Progenitor cell of endocrine pancreas (in vitro differentiated cells): ENCODE measurements at places on chromosomes 1 and 21. TPM values are rescaled to one million over a fixed set of nuclear protein-coding genes. Genes with fewer than 3 reads are reported as not detected.

The ASCL5 gene
- total RNA-seq, result 0.26 and 0.36 TPM in 2 replicates

DNA sequence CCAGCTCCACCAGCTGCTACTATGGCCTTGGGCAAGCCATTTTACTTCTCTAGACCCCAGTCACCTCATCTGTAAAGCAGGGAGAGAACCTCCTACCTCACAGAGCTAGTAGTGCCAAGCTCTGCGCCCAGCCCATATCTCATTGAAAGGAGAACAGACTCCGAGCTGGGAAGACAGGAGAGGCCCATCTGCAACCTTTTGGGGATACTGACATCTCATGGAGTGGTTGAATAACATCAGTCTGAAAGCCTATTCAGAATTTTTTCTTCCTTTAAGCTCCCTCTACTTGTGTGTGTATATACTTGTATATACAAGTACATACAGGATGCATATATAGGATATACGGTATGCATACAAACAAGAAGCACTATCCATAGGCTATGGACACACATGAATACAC, 279.5 kb upstream of the POU3F1 start:
- no peak overlapping the region for H3K4me3 ChIP-seq
- H3K27me3 ChIP-seq, result peaks cover 28% of the 10 kb centered on the region
- DNase-seq, result no peak
- peaks cover 7% of the 10 kb centered on the region for H3K4me1 ChIP-seq
- H3K27ac ChIP-seq, result no peak overlapping the region
- H3K36me3 ChIP-seq, result no peaks in the 10 kb centered on the region

GRCh38 chr1:65079941-65080340, 68.1 kb upstream of the AK4 start:
- no peak overlapping the region for H3K4me3 ChIP-seq
- H3K27ac ChIP-seq, result no peak overlapping the region
- H3K36me3 ChIP-seq, result no peaks in the 10 kb centered on the region
- no peaks in the 10 kb centered on the region for H3K27me3 ChIP-seq
- DNase-seq, result no peak
- H3K4me1 ChIP-seq, result no peaks in the 10 kb centered on the region

GRCh38 chr1:61620536-61620935, 104.4 kb downstream of the TM2D1 start:
- H3K27ac ChIP-seq, result no peak overlapping the region
- no peaks in the 10 kb centered on the region for H3K4me1 ChIP-seq
- DNase-seq, result no peak

GRCh38 chr1:152052606-152053005, 15.8 kb upstream of the S100A11 start:
- H3K36me3 ChIP-seq, result no peaks in the 10 kb centered on the region
- H3K4me3 ChIP-seq, result no peak overlapping the region

GRCh38 chr1:38872401-38873026, 634 bp downstream of the MYCBP start:
- H3K4me3 ChIP-seq, result peak overlapping the region; percentile 92
- H3K36me3 ChIP-seq, result no peaks in the 10 kb centered on the region
- H3K27me3 ChIP-seq, result no peaks in the 10 kb centered on the region

DNA sequence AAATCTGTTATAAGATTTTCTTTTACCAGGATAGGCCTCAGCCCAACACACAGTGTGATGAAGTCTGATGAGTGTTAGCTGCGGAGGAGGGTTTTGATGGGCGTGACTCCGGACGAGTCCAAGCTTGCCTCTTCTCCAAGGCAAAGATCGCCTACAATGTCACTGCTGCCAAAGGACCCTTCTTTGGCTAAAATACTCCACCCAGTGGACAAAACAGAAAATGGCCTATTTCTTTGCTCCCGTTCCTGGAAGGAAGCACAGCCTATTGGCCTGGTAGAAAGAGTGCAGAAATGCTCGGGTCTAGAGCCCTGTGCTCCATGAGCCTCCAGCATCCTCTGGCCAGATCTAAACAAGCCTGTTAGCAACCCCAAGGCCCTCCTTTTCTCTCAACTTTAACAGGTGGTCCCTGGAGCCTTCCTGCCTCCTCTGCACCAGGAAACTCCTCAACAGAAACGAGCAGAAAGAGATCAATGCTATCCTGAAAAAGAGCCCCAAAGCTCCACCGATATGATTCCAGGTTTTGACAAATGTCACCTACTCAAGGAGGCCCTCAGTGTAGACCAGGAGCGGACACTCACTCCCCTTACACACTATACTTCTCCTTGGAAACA, 3.4 kb upstream of the CASQ2 start:
- no peaks in the 10 kb centered on the region for H3K36me3 ChIP-seq
- H3K27me3 ChIP-seq, result peaks cover 13% of the 10 kb centered on the region
- DNase-seq, result peak; percentile 43

DNA sequence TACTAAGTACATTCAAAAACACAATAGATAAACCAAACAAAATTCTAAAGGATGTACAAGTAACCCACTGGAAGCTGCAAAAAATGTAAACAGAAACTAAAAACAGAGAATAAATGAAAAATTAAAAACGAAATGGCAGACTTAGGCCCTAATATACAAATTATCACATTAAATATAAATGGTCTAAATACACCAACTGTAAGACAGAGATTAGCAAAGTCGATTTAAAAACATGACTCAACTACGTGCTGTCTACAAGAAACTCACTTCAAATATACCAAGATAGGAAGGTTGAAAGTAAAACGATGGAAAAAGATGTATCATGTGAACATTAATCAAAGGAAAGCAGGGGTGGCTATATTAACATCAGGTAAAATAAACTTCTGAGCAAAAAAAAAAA, 23.1 kb downstream of the SLC19A1 start:
- no peak overlapping the region for H3K27ac ChIP-seq
- no peaks in the 10 kb centered on the region for H3K27me3 ChIP-seq
- DNase-seq, result no peak
- H3K36me3 ChIP-seq, result peaks cover 56% of the 10 kb centered on the region
- no peaks in the 10 kb centered on the region for H3K4me1 ChIP-seq
- no peak overlapping the region for H3K4me3 ChIP-seq

The SLC45A1 gene
- 0.60 and 0.86 TPM in 2 replicates for total RNA-seq

GRCh38 chr1:29789221-29789909, 553.0 kb downstream of the PTPRU start:
- H3K27me3 ChIP-seq, result peaks cover 5% of the 10 kb centered on the region
- no peaks in the 10 kb centered on the region for H3K4me1 ChIP-seq
- H3K36me3 ChIP-seq, result no peaks in the 10 kb centered on the region
- H3K27ac ChIP-seq, result no peak overlapping the region
- DNase-seq, result no peak
- no peak overlapping the region for H3K4me3 ChIP-seq

The GPBP1L1 gene
- 137 and 153 TPM in 2 replicates for total RNA-seq

GRCh38 chr1:197541411-197541810, 233.9 kb downstream of the DENND1B start:
- no peak for DNase-seq
- H3K27ac ChIP-seq, result no peak overlapping the region
- H3K4me1 ChIP-seq, result no peaks in the 10 kb centered on the region
- no peaks in the 10 kb centered on the region for H3K27me3 ChIP-seq
- peaks cover 4% of the 10 kb centered on the region for H3K36me3 ChIP-seq

GRCh38 chr21:45265721-45266517, 21.8 kb downstream of the POFUT2 start:
- DNase-seq, result peak; percentile 4
- H3K27me3 ChIP-seq, result no peaks in the 10 kb centered on the region
- no peak overlapping the region for H3K4me3 ChIP-seq
- H3K4me1 ChIP-seq, result no peaks in the 10 kb centered on the region

The OR6K3 gene
- not detected in 2 replicates for total RNA-seq

- peaks cover 53% of the 10 kb centered on the region for H3K4me1 ChIP-seq
- no peaks in the 10 kb centered on the region for H3K27me3 ChIP-seq
- peak overlapping the region; percentile 95 for H3K27ac ChIP-seq
- no peak overlapping the region for H3K4me3 ChIP-seq
- no peak for DNase-seq
Measured at GRCh38 chr1:158002022-158002630, 8.7 kb downstream of the KIRREL1 start.

The SHE gene
- not detected in 2 replicates for total RNA-seq

- H3K36me3 ChIP-seq, result no peaks in the 10 kb centered on the region
- no peak for DNase-seq
- no peaks in the 10 kb centered on the region for H3K27me3 ChIP-seq
Measured at GRCh38 chr1:225699336-225699735, 46.4 kb upstream of the ENAH start.

- H3K36me3 ChIP-seq, result no peaks in the 10 kb centered on the region
- no peak overlapping the region for H3K4me3 ChIP-seq
- H3K27me3 ChIP-seq, result no peaks in the 10 kb centered on the region
- no peak for DNase-seq
Measured at GRCh38 chr1:160814316-160814715, 18.3 kb downstream of the LY9 start.

DNA sequence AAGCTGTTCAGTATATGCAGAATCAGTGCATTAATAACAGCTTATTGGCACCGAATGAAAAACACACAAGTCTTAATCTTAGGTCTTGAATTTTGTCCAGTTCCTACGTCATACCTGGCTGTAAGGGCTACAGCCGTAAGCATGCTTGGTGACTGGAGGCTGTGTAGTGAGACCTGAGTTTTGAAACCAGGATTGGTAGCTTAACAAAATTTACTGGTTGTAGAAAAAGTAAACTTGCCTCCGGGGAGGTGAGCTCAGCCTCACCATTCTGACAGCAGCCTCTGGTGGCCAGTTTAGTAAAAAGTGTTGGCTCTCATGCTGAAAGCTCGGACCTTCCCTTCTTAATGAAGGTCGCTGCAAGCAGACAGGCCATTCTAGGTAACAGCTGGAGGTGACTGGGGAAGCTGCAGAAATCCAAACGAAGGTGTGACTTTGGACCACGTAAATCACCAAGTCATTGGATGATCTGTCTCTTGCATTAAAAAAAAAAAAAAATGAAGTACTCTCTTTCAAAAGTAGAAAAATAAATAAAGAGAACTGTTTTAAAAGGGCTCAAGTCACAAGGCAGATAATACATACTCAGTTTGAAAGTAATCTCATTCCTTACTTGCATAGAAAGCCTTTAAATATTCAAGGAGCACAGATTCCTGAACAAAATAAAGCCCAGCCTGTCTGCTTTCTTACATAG, 48.9 kb downstream of the HLCS start:
- no peaks in the 10 kb centered on the region for H3K36me3 ChIP-seq
- peak overlapping the region; percentile 45 for H3K27ac ChIP-seq
- peaks cover 38% of the 10 kb centered on the region for H3K4me1 ChIP-seq
- no peak overlapping the region for H3K4me3 ChIP-seq
- H3K27me3 ChIP-seq, result no peaks in the 10 kb centered on the region

GRCh38 chr21:46145159-46145839, 10.1 kb downstream of the FTCD start:
- H3K4me3 ChIP-seq, result no peak overlapping the region
- peaks cover 13% of the 10 kb centered on the region for H3K4me1 ChIP-seq
- H3K36me3 ChIP-seq, result peaks cover 5% of the 10 kb centered on the region
- DNase-seq, result no peak

GRCh38 chr1:5971471-5972197, 20.6 kb downstream of the NPHP4 start:
- H3K27ac ChIP-seq, result no peak overlapping the region
- no peak for DNase-seq
- no peak overlapping the region for H3K4me3 ChIP-seq
- peaks cover 16% of the 10 kb centered on the region for H3K36me3 ChIP-seq
- H3K27me3 ChIP-seq, result peaks cover 19% of the 10 kb centered on the region

GRCh38 chr1:112717263-112717873, 2.2 kb upstream of the PPM1J start:
- no peak for DNase-seq
- H3K27ac ChIP-seq, result no peak overlapping the region
- peaks cover 65% of the 10 kb centered on the region for H3K27me3 ChIP-seq
- no peak overlapping the region for H3K4me3 ChIP-seq
